ENCODE measurements at places on chromosomes 7 and 10.

- no peak for DNase-seq
Measured at GRCh38 chr7:45157653-45158401, at the start of gene RAMP3. Gene RAMP3 (plus strand): TSS chr7:45157791. CDS start chr7:45157829, 38 bp downstream.

DNA sequence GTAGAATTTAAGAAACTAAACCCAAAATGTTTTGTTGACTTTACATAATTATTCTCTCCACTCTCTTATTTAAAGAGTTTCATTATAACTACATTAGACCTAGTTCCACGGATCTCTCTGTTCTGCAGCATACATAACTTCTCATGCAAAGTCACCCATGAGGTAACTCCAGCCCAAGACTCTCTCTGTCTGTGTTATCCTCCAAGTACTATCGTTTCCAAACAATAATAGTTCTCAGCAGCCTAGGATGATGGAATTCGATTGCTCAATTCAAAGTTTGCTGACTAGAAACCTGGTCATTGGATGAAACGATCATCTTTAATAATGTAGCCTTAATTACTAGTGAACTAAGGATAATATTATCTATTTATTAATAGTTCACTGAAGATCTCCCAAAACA is 203.1 kb upstream of the PTN start:
- no peak for DNase-seq

- no peak for DNase-seq
Measured at GRCh38 chr7:135447748-135448147, 62.2 kb downstream of the CNOT4 start.

GRCh38 chr7:98249106-98249505 is 2.9 kb downstream of the TECPR1 start:
- DNase-seq, result no peak

- DNase-seq, result no peak
Measured at GRCh38 chr10:104099941-104100340, 14.3 kb upstream of the COL17A1 start.

GRCh38 chr10:108445746-108446145 is 1281.2 kb upstream of the SORCS1 start:
- DNase-seq, result no peak

DNA sequence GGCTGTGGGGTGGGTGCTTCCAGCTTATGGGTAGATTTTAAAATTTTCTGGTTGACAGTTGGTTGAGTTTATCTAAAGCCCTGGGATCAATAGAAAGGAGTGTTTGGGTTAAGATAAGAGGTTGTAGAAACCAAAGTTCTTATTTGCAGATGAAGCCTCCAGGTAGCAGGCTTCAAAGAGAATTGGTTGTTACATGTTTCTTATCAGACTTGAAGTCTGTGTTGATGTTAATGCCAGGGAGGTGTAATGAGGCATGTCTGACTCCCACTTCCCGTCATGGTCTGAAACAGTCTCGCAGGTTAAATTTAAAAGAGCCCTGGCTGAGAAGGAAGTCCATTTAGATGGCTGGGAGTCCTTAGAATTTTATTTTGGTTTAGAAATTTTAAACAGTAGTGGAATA is 165.2 kb upstream of the TMEM72 start:
- no peak for DNase-seq

DNA sequence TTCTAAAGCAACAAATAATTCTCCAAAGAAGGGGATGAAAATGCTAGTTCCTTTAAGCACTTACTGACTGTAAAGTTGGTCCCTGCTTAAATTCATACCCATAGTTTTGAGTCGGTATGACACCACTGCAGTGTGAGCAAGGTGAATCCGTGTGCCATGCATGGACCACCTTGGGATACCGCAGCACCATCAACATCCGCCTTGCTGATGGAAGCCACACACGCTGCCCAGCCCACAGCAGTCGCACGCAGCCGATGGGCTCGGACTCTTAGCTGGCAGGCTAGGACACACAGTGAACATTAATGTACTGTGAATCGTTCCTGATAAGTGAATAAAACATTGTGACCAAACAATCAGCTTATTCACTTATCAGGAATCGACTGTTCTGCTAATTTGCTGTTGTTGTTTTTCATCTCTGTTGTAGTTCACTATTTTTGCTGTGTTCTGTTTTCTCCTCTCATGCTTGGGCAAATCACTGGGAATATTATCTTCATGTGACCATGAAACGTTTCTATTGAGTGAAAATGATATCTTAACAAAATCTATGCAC is 275.5 kb downstream of the USP6NL start:
- no peak for DNase-seq

DNA sequence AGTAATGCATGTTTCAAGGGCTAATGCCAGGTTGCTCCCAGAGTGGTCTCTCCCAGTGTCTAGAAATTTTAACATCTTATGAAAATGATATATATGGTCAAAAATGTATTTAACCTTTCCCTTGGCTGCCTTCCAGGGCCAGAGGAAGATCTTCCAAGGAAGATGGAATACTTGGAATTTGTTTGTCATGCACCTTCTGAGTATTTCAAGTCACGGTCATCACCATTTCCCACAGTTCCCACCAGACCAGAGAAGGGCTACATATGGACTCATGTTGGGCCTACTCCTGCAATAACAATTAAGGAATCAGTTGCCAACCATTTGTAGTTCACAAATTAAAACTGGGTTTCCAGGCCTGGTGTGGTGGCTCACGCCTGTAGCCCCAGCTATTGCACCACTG is 9.0 kb downstream of the GATAD1 start:
- DNase-seq, result no peak

GRCh38 chr7:90582164-90582563 is 14.0 kb upstream of the CDK14 start:
- DNase-seq, result no peak

DNA sequence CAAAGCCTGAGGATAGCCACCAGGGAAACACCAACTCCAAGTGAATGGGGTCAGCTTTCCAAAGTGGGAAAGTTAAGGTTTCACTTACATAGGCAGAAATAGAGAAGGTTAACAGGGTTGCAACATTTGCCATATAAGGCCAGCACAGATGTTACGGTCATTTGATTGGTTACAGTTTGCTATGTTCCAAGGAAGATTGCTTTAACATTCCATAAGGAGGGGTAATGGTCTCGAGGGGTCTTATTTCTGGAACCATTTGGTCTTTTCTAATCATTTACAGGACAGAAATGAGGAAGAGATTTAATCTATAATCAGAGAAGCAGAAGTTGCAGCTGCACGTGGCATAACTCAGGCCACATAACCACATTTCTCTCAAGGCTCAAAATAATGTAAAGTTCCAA is 679.4 kb upstream of the C7orf33 start:
- DNase-seq, result no peak

- no peak for DNase-seq
Measured at GRCh38 chr10:130967161-130967560, 344.4 kb downstream of the TCERG1L start.

DNA sequence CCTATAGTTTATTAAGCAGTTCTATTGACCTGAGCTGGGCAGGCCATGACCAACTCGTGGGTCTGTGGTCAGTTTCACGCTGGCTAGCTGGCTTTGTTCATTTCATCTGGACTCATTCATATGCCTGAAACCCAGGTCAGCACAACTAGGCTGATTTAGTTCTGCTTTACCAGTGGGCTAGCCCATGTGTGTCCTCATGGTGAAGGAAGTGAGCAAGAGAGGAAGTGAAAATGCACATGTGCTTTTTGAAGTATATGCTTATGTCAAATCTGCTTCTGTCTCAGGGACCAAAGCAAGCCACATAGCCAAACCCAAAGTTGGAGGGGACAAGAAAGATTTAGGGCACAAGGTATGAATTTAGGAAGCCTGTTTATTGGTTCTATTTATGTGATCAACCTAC is 154.5 kb downstream of the RNF133 start:
- DNase-seq, result no peak

GRCh38 chr7:99016196-99016595 is 127.7 kb downstream of the SMURF1 start:
- no peak for DNase-seq

- no peak for DNase-seq
Measured at GRCh38 chr7:153476166-153476565, 576.0 kb upstream of the DPP6 start.

DNA sequence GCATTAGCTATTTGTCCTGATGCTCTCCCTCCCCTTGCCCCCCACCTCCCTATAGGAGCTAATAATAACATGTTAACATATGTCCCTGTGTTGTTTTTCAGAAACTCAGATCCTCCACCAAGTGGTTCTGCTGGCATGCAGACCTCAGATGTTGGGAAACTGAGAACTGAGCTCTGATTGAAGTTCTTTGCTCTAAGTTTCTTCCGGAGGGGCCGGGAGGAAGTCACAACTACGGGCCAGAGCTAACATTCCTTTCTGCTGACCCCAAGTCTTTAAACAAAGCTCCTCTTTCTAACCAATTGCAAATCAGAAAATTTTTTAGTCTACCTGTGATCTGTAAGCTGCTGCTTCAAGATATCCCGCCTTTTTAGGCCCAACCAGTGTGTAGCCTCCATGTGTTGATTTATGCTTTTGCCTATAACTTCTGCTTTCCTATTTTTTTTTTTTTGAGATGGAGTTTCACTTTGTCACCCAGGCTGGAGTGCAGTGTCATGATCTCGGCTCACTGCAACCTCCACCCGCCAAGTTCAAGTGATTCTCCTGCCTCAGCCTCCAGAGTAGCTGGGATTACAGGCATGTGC is 66.6 kb downstream of the LYZL1 start:
- no peak for DNase-seq

GRCh38 chr7:47000561-47000960 is 581.4 kb downstream of the TNS3 start:
- DNase-seq, result no peak

DNA sequence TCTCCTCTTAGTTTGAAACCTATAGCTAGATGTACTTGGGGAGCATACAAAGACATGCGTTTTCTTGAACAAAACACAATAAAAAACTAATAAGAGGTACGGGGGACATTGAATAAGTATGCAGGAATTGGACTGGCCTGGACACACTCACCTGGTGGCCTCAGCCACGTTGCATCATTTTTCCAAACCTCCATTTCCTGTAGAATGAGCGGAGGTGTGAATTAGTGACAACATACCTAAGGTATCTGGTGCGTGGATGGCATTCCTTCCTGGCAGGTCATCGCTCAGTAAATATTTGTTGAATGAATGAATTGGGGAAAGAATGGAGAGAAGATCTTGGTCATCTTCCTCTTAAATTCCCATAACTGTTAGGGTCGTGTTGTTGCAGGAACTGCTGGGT is 103.2 kb upstream of the CTBP2 start:
- DNase-seq, result no peak

DNA sequence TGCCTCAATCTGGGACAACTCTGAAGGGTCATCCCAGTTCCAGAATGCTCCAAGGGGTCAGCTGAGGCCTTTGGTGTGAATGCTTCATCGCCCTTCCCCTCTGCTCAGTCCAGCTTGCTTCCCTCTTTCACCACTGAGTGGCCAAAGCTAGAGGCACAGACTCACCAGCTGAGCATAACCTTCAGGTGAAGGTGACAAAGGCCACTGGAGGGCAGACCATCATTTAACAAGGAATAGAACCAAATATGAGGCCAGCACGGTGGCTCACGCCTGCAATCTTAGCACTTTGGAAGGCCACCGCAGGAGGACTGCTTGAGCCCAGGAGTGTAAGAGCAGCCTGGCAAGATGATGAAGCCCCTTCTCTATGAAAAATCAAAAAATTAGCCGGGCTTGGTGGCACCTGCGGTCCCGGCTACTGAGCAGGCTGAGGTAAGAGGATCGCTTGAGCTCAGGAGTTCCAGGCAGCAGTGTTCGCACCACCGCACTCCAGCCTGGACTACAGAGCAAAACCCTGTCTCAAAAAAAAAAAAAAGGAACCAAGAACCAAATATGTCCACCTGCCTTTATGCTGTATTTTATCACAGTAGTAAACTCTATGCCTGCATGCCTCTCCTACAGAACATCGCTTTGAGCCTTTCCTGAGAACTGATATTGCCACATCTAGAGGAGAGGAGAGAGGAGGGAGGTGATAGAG is 13.4 kb downstream of the PRKAG2 start:
- no peak for DNase-seq

DNA sequence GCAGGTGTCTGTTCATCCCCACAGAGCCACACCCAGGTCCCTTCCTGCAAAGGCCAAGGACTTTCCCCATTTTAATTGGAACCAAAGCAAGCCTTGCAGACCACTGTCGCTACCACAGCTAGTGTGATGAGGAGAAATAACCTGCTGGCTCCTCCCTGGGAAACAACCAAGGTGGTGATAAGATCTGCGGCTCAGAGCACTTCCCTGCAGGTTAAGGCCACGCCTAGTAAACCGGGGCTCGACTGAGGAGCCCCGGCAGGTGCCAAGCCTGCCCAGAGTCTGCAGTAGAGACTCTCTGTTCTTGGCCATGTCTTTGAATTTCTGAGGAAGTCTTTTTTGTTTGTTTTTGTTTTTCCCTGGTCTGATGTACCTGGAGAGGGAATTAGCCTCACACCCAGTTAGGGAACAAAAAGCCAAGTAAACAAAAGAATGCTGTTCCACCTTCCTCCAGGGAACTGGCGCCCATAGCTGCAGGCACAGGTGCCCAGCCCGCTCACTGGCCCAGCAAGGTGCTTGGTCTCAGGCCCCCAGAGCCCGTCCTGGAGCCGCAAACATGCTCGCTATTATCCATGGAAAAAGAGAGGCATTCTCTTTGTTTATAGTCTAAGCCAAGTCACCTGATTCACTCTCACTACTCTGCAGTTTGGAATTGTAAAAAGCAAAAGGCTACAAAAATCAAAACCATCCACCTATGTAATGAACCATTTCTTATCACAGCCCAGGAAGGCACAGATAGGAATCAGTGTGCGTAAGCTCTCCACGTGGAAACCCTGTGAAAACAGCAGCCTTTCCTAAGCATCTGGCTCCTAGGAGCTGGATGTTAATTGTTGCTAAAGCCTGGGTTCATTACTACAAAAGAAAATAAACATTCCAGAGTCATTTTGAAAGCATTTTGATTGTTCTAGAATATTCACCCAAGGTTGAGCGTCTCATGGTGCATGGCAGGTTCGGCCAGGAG is 2.7 kb downstream of the GPR146 start:
- DNase-seq, result peak; percentile 56

- DNase-seq, result no peak
Measured at GRCh38 chr7:151888079-151889067, 11.5 kb upstream of the PRKAG2 start.

GRCh38 chr7:117021986-117022385 is 68.7 kb downstream of the ST7 start:
- no peak for DNase-seq

DNA sequence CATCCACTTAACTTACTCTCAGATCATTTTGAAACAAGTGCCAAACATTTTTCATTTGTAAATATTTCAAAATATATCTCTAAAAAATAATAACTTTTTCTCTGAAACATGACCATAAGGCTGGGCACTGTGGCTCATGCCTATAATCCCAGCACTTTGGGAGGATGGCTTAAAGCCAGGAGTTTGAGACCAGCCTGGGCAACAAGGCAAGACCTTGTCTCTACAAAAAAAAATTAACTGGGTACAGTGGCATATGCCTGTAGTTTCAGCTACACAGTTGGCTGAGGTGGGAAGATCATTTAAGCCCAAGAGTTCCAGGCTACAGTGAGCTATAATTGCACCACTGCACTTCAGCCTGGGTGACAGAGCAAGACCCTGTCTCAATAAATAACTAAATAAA is 36.4 kb downstream of the USP54 start:
- DNase-seq, result no peak

GRCh38 chr10:82966130-82966529 is 1091.1 kb downstream of the NRG3 start:
- DNase-seq, result no peak

GRCh38 chr7:135100856-135101255 is 47.0 kb upstream of the TMEM140 start:
- DNase-seq, result no peak

Data from CD4-positive, alpha-beta T cell (primary cell).